HuH-7 (cell line): ENCODE measurements at places on chromosomes 13 and 19.

- peak; percentile 79 for DNase-seq
Observed at GRCh38 chr19:8334458-8335342, 8.4 kb downstream of the KANK3 start.

DNA sequence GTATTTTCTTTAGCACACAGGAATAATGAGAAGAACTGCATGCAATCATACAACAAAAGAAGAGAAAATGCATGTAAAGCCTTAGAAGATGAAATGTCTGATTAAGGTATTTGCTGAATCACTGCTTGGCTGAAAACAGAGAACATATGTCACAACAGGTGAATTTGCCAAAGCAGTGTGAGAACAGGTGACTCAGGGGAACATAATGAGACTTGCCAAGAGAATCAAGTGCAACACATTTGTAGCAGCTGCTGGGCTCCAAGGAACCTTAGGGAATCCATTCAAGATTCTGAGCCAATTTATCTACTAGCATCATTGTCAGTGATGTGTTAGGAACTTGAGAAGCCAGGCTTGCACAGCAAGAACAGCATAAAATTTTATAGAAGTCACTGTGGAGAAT lies 273.1 kb downstream of the PCDH20 start:
- no peak for DNase-seq

GRCh38 chr19:54248016-54248601 lies 5.5 kb upstream of the LILRA6 start:
- DNase-seq = no peak

DNA sequence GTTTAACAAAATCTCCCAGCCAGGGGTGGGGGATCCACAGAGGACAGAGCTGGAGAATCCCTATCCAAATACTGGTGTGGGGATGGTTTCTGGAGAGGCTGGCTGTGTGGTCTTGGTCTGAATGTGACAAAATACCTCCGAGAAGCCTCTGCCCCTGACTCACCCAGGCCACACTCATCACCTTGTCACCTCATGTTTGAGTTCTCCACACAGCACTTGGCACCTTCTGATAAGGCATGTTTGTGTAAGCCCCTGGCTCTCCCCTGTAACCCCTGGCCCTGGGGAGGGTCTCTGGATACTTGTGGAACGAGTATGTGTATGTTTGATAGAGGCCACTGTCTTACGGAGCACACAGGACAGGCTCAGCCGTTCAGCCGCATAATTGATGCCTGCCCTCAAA lies 14.7 kb downstream of the TECR start:
- DNase-seq = no peak

DNA sequence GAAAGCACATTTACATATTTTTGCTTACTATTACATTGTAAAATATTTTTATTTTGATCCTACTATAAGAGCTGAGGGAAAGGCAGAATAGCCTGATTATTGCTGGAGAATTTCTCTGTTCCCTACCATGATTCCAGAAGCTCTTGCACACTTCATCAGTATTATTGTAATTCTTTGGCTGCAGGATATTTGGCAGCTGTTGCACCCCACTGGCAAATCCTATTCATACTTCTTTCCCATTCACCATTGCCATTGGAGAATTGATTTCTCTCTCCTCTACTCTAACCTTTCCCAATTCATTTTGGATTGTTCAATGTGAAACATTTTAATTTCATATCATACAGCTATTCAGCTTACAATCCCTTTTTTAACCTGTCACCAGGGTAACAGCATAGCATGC lies 238.0 kb downstream of the GGACT start:
- no peak for DNase-seq
